ENCODE measurements at places on chromosomes 11 and 22. TPM values are rescaled to one million over a fixed set of nuclear protein-coding genes. Genes with fewer than 3 reads are reported as not detected.

Gene SLC6A5
- not detected for total RNA-seq

Gene PGA3
- 0.28 TPM for total RNA-seq

Gene LDHAL6A
- not detected for total RNA-seq

Gene MOV10L1
- total RNA-seq: not detected

Gene INS
- not detected for total RNA-seq

Gene KRTAP5-10
- not detected for total RNA-seq

Gene TCN1
- total RNA-seq: not detected

Gene P4HA3
- total RNA-seq: not detected

Gene OR8D4
- not detected for total RNA-seq

Gene TNKS1BP1
- total RNA-seq: 11.7 TPM

Gene BCL2L13
- 47.7 TPM for total RNA-seq

Measured in neural progenitor cell (in vitro differentiated cells).